Progenitor cell of endocrine pancreas (in vitro differentiated cells): ENCODE measurements at places on chromosomes 7 and 10.

DNA sequence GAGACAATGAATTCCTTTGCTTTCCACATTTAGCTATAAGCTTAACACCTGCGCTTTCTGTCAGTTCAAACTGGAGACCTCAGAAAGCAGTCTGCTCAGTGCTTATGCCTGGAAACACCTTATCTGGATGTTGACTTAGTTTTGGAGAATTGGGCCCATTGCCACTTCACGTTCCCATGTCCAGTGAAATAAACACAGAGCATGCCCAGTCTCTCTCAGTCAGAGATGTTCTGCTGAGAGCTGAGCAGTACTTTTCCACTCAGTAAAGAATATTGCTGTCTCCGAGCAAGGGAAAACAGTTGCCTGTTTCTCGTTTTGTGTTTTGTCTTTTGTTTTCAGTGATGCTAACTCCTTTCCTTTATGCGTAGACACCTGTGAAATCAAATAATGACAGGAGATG lies 83.2 kb upstream of the PRR15 start:
- DNase-seq, result no peak

- no peak for DNase-seq
These were observed 533.5 kb downstream of the SH2D4B start for GRCh38 chr10:81071087-81071796.

DNA sequence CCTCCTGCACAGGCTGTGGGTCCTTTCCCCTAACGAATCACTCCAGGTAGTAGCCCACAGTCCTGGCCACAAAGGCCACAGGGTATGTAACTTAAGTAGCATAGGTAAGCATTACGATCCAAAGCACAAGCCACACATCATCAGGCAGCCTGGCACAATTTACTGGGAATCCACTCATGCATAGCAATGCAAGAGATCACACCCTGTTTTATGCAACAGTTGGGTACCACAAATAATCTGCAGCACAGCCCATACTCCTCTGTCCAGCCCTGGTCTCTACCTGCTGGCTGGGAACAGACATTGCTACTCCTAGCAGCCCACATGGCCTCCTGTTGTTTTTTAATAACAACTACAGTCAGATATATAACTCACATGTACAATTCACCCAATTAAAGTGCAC lies 34.3 kb downstream of the SRPK2 start:
- no peak for DNase-seq

- no peak for DNase-seq
These were observed 91.5 kb upstream of the KCND2 start for GRCh38 chr7:120181499-120181898.

DNA sequence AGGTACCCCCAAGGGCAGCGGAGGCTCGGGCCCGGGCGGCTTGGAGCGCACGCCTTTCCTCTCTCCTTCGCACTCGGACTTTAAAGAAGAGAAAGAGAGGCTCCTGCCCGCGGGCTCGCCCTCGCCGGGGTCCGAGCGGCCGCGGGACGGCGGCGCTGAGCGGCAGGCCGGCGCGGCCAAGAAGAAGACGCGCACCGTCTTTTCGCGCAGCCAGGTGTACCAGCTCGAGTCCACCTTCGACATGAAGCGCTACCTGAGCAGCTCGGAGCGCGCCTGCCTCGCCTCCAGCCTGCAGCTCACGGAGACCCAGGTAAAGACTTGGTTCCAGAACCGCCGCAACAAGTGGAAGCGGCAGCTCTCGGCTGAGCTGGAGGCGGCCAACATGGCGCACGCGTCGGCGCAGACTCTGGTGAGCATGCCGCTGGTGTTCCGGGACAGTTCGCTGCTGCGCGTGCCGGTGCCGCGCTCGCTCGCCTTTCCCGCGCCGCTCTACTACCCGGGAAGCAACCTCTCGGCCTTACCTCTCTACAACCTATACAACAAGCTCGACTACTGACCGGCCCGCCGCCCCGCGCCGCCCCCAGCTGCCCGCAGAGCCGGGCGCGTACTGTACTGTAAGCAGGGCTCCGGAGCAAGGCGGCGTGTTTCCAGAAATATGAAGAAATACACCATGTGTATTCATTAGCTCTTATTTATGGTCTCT lies 1.8 kb downstream of the HMX2 start:
- DNase-seq, result peak; percentile 23

DNA sequence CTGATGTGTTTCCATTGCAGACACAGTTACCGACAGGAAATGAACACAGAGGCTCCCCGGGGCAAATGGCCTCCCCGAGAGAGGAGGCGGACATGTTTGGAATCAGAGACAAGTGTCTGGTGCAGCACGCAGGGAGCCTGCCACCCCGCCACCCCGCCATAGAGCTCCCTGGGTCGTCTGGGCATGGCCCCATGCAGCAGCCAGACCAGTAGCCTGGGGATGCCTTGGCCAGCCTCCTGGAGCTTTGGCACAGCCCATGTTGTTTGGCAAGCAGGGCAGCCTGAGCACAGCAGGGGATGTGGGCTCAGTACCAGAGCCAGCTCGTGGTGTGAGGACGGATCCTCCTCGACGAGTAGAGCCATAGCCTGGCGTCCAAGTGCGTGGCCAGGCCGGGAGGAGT lies 80.8 kb downstream of the NKX6-2 start:
- DNase-seq, result no peak

DNA sequence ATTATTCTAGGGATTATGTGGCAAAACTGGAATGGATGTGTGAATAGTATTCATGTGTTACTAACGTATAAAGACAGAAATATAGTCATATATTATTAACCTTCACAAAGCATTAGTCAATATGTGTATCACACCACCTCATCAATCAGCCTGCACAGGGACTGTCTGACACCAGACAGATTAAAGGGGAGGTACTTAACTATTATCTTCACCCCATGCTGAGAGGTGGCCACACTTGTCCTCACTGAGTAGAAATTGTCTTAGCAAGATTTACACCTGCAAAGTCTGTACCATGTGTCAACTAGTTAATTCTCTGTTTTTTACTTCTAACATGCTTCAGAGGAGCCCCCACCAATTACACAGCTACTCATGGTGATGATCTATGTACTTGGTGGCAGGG lies 146.3 kb upstream of the LRGUK start:
- DNase-seq, result no peak

- DNase-seq, result no peak
These were observed 277.1 kb upstream of the ZNF32 start for GRCh38 chr10:43925793-43926192.

GRCh38 chr7:21867226-21867625 lies 78.5 kb downstream of the CDCA7L start:
- no peak for DNase-seq

DNA sequence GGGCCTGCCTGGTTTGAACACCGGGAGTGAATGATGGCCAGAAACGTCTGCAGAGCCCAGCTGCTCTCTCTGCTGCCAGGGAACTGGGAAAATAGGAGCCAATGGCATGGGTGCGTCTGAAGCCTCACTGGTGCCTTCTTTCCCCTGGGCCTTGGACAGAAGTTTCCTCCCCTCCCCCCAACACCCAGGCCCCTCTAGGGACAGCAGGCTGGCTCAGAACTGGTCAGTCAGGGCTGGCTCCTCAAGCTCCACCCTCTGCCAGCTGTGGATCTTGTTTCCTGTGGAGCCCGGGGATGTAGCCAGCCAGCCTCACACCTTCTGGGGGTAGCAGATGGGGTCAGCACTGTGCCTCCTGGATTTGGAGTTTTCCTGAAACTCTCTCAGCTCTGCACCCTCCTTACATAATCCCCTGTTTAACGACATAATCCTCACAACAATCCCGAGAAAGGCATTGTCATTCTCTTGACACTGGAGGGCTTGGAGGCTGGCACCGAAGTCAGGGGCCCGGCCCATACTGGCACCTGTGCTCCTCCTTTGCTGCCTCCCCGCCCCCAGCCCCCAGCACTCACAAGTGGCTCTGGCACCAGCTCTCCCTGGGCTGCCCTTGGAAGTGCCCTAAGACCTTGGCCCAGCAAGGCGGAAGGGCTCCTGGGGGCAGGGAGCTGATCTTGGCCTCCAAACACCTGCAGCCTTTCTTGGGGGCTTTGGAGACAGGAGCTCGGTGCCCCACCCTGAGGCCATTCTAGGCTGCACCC lies 5.7 kb downstream of the LDB3 start:
- DNase-seq, result no peak

GRCh38 chr7:5173496-5173895 lies 16.5 kb upstream of the WIPI2 start:
- DNase-seq, result no peak

DNA sequence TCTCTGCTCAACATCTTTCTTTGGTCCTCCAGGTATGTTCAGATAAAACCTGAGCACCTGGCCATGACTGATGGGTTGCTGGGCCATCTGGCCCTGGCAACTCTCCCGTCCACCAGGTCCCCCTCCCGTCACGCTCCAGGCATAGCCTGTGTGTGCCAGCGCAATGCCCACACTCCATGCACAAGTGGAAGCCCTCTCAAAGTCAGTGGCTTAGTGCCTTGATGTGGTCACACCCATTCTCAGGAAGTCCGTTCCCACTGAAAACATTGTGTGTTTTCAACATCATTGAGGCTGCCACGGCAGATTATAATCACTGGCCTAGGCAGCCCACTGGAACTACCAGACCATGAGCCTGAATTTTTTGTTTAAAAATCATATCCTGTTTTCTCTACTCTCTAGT lies 170.6 kb upstream of the LANCL2 start:
- DNase-seq, result no peak

GRCh38 chr10:96082153-96082552 lies 38.8 kb downstream of the CCNJ start:
- no peak for DNase-seq

DNA sequence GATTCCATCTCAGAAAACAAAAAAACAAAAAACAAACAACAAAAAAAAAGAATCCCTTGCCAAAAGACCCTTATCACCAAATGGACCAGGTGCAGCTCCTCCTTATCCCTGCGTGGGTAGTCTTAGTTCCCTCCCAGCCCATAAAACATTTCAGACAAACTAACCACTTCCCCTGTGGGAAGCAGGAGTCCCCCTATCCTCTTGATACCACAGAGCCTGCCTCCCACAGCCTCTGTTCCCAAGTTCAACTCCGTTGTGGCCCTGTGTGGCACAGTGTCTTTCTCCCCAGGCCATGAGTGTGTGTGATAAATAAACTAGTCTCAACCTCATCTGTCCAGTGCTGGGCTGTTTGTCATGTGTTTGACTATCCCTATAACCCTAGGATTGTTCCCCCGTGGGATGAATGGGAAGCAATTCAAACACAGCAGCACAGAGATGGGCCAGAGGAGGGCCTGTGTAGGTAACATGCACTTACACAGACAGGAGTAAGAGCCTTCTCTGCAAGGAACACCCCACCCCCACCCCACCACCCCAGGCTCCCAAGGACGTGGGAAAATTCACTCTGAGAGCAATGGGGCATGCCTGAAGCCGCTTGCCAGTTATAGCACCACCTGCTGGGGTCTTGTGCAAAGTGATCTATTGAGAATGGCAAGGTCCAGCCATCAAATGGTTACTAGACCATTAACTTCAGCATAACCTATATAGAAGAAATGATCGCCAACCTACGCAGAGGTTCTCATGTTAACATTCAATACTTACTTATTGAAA lies 147.1 kb upstream of the GHITM start:
- peak; percentile 14 for DNase-seq

DNA sequence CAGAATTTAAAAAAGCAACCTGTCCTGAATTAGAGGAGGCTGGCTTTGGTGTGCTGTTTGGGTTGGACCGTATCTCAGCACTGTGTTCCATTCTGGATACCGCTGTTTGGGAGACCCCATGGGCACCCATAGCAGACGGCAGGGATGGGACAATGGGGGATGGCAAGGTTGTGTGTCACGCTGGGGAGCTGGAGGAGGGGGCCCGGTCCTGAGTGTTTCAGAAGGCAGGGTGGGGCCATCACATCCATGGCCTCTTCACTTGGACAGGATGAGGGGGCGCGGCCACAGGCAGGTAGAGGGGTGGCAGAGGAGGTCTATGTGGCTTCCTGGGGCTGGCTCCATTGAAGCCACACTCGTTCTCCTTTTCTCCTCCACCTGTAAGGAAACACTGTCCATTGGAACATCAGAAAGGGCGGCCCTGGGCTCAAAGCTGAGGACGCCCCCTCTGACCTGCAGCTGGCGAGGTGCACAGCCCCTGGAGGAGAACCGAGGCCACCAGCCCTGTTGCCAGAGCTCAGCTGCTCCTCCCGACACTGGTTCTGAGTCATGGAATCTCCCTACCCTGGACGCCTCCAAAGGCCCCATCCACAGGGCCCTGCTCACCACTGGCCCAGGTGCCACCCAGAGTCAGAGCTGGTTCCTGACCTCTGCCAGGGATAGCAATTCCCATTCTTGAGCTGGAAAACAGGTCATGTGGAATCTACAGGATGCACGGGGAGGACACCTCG lies 587.3 kb downstream of the DNAJB6 start:
- DNase-seq, result no peak

GRCh38 chr10:119595676-119596515 lies 868 bp downstream of the TIAL1 start:
- DNase-seq, result no peak

GRCh38 chr10:22133749-22134624 lies 83.8 kb downstream of the EBLN1 start:
- no peak for DNase-seq

- DNase-seq, result no peak
These were observed 23.3 kb upstream of the GFRA1 start for GRCh38 chr10:116296291-116296721.
